Activated CD4-positive, alpha-beta T cell treated with anti-CD3 and anti-CD28 coated beads for 36 hours (primary cell): ENCODE measurements at places on chromosomes 2 and 18.

- no peak for DNase-seq
Measured at GRCh38 chr2:172513935-172514586, 41.8 kb upstream of the PDK1 start.

DNA sequence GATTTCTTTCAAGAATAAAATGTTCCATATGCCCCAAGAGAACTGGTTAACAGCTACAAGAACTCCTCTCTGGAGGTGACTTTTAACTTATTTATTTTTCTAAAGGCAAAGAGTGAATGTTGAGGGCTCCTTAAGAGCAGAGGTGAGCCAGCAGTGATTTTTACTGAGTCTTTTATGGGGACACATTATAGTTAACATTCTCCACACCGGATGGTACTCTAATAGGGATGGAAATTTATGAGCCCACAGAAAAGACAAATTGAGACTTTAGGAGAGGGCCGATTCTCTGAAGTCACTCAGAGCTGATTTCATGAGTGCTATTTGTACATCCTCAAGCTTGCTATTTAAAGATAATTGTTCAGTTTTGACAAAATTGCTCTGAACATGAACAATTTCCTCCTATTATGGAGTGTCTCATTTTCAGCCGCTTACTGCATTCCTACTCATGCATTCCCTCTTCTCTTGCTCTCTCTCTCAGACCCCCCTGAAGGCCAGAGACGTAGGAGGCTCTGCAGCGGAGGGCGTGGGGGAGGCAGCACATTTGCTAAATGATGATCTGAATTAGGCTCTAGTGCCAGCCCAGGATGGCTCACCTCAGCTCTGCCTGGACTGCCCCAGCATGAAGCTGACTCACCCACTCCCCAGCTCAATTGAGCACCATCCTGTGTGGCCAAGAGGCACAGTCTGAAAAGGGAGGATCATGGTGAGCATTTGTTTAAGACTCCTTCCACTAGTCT lies 5.9 kb upstream of the RPL37A start:
- no peak for DNase-seq

DNA sequence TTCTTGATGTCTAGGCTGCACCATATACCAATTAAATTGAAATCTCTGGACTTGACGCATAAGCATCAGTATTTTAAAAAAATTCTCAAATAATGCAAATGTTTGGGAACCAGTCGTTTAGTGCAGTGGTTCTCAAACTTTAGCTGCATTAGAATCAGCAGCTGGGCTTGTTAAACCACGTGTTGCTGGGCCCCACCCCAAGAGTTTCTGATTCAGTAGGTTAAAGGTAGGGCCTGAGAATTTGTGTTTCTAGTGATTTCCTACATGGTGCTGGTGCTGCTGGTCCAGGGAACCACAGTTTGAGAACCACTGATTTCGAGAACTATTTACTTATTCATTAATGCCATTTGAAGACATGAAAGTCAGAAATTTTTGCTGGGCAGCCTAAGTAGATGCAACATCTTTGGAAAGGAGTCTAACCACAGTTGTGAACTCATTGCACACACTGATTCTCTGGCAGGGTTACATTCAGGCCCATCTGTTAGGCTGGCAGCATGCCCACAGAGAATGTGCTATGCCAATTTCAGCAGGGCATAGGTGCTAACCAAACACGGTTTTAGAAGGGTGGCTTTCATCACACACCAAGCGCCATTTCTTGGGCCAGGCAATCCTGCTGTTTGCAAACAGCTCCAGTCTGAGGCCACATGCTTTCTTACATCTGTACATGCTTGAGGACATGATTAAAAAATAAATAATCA lies 26.4 kb upstream of the ATP5MC3 start:
- DNase-seq, result no peak

DNA sequence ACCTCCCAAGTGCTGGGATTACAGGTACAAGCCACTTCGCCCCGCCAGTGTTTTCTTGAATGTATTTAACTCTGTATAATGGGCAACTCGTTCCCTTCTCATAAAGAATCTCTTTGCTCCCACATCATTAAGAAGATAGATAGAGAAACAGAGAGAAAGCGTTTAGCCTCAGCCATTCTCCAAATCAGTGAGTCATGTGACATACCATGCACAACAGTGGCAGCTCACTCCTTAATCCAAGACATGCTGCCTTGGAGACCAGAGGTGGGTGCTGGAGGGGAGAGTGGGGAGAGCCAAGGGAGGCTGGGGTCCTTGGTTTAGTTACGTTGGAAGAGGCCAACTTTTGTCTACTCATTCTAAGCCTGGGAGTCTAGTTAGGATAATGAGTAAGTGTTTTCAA lies 54.7 kb downstream of the TGIF1 start:
- no peak for DNase-seq

- no peak for DNase-seq
Measured at GRCh38 chr2:122027510-122028217, 272.2 kb downstream of the TSN start.

DNA sequence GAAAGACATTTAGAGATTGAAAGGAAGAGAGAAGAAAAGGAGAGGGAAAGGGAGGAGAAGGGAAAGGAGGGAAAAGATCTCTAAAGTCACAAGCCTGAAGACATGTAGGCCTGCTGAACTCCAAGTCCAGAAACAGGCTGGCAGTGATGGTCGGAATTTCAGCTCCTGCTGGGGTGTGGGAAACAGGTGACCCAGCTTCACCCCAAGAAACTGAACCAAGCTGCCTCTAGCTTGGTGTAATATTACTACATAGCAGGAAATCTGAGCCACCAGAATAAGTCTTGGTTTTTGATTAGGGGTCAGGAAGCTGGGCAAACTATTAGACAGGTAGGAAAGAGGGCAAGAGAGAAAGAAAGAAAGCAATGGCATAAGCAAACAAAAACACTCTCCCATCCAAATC lies 185.8 kb downstream of the PDE11A start:
- DNase-seq, result no peak

- no peak for DNase-seq
Measured at GRCh38 chr18:77111951-77112746, 20.4 kb downstream of the MBP start.

DNA sequence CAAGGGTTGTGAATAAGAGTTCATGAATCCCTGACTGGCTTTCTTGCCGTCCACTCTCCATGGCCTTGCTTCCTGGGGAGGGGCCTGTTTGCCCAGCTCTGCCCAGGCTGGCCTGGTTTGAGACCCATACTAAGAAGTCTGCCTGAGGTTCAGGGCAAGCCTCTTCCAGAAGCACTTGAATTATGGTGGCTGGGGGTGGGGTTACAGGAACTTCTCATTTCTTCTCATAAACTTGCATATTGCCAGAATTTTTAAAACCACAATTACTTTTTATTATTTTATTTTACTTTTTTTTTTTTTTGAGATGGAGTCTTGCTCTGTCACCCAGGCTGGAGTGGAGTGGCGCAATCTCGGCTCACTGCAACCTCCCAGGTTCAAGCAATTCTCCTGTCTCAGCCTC lies 42.0 kb downstream of the GORASP2 start:
- no peak for DNase-seq

- DNase-seq, result no peak
Measured at GRCh38 chr18:8081267-8081666, 514.2 kb downstream of the PTPRM start.

DNA sequence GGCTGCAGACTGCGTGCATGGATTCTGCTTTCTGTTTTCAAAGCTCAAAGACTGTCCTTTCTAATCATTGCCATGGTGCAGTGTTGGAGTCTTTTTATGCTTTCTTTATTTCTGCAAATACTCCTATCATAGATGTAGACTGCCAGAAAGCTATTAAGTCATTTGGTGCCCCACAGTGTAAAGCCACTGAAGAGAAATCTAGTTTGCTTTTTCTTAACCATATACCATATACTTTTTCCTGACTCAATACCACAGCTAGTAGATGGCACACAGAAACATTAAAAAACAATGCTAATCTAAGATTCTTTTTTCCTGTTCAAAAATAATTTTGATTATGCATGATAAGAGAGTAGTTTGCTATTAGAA lies 109.9 kb upstream of the RAB27B start:
- DNase-seq, result no peak

DNA sequence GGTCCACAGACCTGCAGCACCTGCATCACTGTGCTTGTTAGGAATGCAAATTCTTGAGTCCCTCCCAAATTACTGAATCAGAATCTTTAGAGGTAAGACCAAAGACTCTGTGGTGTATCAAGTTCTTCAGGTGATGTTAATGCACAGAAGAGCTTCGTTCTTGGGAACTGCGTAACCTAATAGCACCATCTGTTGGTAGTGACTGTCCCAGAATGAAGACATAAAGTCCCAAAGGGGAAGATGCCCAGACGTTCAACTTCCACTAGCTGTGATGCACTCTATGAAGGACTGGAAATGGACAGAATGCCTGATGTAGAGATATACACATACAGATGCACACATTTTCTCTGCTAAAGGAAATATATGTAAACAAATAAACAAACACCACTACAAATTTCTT lies 576.0 kb downstream of the LRP1B start:
- no peak for DNase-seq

GRCh38 chr2:15674637-15675455 lies 83.2 kb downstream of the DDX1 start:
- DNase-seq, result no peak

DNA sequence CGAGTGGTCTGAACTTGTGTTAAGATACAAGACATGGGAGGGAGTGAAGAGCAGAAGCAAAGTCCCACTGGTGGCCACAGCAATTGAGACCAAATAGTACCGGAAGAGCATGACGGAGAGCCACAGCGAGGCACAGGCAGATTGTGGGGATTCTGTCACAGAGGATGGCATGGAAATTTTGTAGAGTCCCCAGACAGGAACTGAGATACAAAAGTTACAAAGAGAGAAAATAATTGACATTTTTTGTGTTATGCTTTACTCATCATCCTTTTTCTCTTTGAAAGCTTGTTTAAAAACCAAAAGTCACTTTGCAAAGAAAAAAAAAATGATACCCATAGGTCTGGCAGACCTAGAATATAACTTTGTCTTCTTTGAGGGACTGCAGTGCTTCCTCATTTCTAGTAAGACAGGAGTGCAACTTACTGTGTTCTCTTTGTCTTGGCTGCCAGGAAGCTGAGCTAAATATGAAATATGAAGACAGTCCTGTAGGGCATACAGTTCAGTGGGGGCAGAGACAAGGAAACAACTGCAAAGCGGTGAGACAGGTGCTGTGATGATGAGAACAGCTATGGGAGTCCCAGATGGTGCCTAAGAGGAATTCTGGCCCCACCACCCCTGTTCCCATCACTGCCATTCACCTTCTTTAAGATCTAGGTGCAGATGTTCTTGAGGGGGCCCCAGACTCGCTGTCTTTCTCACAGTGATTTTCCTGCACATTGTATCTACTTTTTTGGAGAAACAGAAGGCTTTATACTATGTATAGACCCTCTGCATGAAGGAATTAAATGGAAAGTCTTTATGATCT lies 5.2 kb downstream of the ARHGAP25 start:
- peak; percentile 40 for DNase-seq

DNA sequence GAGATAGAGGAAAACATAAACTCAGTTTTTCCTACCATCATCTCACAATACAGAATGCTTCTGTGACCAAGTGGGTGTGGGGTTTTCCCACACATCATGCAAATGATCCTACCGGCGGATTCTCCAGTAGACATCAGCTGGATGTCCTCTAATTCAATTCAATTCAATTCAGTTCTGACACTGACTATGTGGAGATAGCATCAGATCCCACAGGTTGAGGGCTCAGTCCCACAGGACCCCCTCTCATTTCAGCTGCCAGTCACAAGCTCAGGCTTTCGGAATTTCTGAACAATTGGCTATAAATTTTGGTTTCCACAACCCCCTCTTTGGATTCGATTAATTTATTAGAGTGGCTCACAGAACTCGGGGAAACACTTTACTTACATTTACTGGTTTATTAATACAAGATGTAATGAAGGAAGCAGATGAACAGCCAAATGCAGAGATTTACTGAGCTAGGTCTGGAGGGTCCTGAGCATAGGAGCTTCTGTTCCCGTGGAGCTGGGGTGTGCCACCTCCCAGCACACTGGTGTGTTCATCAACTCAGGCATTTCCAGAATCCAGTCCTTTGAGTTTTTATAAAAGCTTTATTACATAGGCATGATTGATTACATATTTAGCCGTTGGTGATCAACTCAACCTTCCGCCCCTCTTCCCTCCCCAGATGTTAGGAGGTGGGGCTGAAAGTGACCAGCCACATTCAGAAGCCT lies 350.1 kb downstream of the MYCN start:
- no peak for DNase-seq
